Ovary (tissue), 10 donors: ENCODE measurements at places on chromosomes 11 and 22. TPM values are rescaled to one million over a fixed set of nuclear protein-coding genes. Genes with fewer than 3 reads are reported as not detected.
A peak's percentile ranks its signal among the peaks of the same experiment; 100 is the strongest.

DNA sequence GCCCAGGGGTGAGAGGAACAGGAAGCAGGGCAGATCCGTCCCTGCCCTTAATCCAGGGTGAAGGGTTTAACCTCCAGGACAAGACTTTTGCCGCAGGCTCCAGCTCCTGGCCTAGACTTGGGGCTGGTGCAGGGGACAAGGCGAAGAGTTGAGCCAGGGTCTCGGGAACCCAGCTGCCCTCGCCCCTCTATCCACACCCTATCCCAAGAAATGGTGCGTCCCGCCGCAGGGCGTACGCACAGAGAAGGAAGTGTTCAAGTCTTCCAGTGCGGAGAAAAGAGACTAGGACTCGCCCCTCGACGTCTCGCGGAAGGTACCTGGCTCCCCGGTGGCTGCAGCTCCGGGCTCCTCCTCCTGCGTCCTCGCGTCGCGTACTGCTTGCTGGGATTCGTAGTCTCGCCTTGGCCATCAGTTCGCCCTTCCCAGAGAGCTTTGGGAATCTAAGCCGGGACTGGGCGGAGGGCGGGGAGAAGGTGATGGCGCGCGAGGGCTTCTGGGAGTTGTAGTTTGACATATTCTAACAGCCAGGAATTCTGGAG is at the start of gene ZMAT5:
ZMAT5 (minus strand) TSS at position 376 of the 539 bp plus-strand sequence. CDS start 18,463 bp downstream, outside the sequence.
- peak within 1 kb of the TSS; percentile 97 for H3K4me3 ChIP-seq
- H3K36me3 ChIP-seq = no peaks in the 10 kb centered on the region
- H3K27ac ChIP-seq = peak within 1 kb of the TSS; percentile 31
- no peaks in the 10 kb centered on the region for H3K27me3 ChIP-seq

DNA sequence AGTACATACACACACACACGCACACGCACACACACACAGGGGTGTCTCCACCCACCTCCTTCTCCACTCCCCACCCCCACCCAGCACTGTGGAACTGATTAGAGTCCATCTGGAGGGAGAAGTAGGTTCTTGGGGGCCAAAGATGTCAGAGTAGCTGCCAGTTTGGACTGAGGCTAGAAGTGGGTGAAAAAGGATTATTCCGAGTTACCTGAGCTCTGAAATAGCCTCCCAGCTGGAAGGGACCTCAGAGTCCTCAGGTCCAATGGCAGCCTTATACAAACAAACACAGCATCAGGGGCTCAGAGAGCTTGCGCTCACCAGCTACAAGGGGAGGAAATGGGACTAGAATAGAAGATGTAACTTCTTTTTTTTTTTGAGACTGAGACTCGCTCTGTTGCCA is 20.8 kb downstream of the IL10RA start:
- no peaks in the 10 kb centered on the region for H3K36me3 ChIP-seq
- DNase-seq = no peak
- H3K4me3 ChIP-seq = no peak overlapping the region
- H3K4me1 ChIP-seq = peaks cover 3% of the 10 kb centered on the region
- no peaks in the 10 kb centered on the region for H3K27me3 ChIP-seq
- no peak overlapping the region for H3K27ac ChIP-seq

- DNase-seq = no peak
- H3K36me3 ChIP-seq = no peaks in the 10 kb centered on the region
- no peaks in the 10 kb centered on the region for H3K27me3 ChIP-seq
- H3K4me3 ChIP-seq = no peak overlapping the region
These were observed 91.0 kb upstream of the ARHGAP32 start for GRCh38 chr11:129283141-129283540.

DNA sequence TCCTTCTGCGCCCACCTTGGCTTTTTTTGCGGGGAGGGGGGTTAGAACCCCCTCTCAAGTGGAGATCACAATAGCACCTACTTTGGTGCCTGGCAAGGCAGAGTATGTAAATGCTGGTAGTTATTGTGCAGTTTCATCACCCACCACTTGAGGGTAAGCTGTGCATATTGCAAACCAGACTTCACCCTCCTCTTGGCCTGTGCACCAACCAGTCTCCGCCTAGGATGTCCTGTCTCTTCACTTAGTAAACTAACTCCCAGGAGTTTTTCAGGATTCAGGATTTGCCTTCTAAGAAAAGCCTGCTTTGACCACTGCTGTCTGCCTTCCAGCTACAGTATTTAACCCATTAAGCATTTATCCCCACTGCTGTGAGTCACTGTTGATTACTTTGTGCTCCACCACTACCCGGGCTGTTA is 2.0 kb upstream of the UBXN1 start:
- no peak overlapping the region for H3K4me3 ChIP-seq
- peak; percentile 60 for DNase-seq
- no peaks in the 10 kb centered on the region for H3K36me3 ChIP-seq
- peaks cover 3% of the 10 kb centered on the region for H3K4me1 ChIP-seq
- no peak overlapping the region for H3K27ac ChIP-seq
- no peaks in the 10 kb centered on the region for H3K27me3 ChIP-seq

Gene DAGLA
- 0.40 TPM for polyA plus RNA-seq

- H3K36me3 ChIP-seq = no peaks in the 10 kb centered on the region
- H3K4me3 ChIP-seq = no peak overlapping the region
- no peaks in the 10 kb centered on the region for H3K4me1 ChIP-seq
- DNase-seq = no peak
These were observed 924.3 kb downstream of the TBC1D22A start for GRCh38 chr22:47686594-47687345.

DNA sequence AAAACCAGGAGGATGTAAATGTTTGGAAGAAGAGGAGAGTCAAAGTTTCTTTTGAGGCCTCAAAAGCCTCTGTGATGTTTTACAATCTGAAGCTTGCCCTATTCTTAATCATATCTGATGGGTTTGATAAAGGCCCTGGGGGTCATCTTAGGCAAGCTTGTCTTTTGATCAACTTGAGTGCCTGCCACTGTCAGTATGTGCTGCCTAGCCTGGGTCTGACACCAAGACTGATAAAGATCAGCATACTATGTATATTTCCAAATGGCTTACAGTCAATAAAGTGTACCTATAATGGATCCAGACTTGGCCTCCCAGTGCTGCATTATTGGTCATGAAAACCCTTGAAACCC is 12.7 kb downstream of the EHF start:
- no peaks in the 10 kb centered on the region for H3K36me3 ChIP-seq
- H3K4me1 ChIP-seq = no peaks in the 10 kb centered on the region
- H3K4me3 ChIP-seq = no peak overlapping the region

GRCh38 chr11:115677190-115677589 is 173.0 kb upstream of the CADM1 start:
- no peaks in the 10 kb centered on the region for H3K27me3 ChIP-seq
- no peak overlapping the region for H3K27ac ChIP-seq
- H3K4me3 ChIP-seq = no peak overlapping the region
- H3K36me3 ChIP-seq = no peaks in the 10 kb centered on the region
- no peaks in the 10 kb centered on the region for H3K4me1 ChIP-seq

DNA sequence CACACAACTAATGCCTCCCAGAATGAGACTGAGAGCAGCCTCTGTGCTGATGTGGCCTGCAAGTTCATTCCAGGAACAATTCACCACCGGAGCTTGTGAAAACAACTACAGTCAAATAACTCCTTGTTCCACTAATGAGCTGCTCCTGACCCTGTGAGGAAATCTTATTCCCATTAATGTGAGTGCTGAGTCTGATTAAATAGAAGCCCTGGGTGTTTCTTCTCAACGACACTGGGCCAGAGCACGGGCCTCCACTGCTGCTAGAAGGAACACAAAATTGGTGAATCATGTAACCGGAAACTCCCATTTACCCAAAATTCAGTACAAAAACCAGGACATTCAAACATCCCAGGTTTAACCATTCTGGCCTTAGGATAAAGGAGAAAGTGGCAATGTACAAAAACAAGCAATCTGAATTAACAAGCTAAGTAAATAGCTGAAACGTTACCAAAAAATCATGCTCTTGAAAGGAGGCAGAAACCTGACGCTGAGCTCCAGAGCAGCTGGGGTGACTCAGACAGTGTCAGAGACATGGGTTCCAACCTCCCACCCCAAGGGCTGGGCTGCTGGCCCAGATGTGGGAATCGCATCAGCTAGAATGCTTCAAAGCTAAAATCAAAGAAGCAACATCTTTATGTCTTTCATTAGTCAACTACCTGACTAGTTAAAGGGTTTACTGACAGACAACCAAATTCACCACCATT is 26.7 kb downstream of the SERGEF start:
- no peak overlapping the region for H3K4me3 ChIP-seq
- H3K27ac ChIP-seq = peak overlapping the region; percentile 61
- H3K27me3 ChIP-seq = no peaks in the 10 kb centered on the region

Gene MN1
- 6.7 TPM for polyA plus RNA-seq

DNA sequence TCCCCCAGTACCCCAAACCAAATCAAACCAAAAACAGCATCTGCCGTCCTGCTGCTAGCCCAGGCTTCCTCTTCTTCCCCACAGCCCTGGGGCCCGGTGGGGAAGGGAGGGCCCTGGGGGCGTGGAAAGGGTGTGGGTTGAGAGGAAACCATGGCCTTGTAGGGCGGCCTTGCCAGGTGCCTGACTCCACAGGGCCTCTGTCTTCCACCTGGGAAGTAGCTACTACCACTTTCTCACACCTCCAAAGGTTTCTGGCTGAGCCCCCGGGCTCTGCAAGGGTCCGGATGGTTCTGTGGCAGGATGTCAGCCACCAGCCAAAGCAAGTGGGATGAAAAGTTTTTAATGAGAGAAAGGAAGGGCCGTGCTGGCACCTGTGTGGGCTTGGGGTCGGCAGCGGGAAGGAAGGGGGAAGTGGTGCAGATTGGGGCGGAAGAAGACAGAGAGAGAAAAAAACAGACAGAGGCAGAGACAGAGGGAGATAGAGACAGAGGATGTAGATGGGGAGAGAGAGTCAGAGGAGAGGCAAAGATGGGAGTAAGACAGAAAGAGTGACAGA is 10.5 kb downstream of the TPST2 start:
- DNase-seq = no peak
- no peaks in the 10 kb centered on the region for H3K4me1 ChIP-seq
- H3K36me3 ChIP-seq = no peaks in the 10 kb centered on the region
- no peak overlapping the region for H3K27ac ChIP-seq

DNA sequence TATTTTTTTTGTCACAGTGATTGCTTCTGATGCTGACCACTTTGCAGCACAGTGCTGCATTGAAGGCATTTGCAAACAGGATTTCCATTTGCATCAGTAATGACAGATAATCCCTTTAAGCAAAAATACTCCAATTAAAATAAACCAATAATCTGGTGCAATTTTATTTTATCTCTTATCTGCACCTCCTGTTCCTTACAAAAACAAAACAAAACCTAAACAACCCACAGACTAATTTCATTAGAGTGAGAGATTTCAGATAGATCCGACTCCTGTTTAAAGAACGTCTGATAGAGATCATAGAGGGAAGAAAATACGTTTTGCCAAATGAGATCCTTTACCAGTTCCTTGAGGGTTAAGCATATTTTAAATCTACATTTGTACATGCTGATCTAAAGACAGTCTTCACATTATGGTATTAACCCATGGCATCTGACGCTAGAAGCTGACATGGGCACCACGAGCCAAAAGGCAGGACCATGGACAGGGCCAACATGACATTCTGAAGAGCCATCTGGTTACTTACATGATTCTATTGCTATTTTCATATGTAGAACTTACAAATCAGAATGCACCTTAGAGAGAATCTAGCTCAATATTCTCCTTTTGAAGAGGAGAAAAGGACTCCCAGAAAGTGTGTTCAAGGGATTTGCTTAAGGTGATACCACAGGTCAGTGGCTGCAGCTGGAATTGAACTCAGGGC is 286.2 kb upstream of the NARS2 start:
- DNase-seq = no peak
- no peak overlapping the region for H3K4me3 ChIP-seq
- H3K27ac ChIP-seq = no peak overlapping the region
- H3K36me3 ChIP-seq = no peaks in the 10 kb centered on the region
- H3K4me1 ChIP-seq = peaks cover 1% of the 10 kb centered on the region

DNA sequence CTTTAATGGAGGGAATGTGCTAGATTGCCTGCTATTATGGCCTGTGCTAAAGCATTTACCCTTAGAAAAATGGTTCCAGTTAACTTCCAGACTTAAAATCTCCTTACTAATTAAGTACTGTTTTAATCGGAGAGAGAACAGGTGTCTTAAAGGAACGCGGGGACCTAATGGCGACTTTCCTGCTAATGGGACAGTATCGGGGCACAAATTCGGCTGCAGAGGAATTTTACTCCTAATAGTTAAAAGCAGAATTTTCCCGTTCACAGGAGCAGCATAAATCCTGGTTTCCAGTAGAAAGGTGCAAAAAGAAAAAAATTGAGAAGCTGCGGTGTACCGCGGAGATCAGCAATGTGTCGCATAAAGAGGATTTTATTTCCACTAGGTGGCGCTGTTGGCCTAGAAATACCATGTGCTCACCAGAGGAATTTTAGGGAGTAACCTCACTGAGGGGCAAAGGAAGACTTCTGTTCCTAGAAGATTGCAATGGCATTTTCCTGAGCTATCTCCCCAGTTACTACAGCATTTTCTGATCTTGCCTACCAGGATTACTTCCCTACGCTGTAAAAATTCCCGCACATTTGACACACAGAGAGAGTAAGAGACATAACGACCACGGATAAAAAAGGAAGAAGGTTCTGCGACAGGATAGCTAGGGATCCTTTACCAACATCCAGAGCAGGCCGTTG is 44.5 kb downstream of the ZNF280B start:
- DNase-seq = no peak
- H3K4me1 ChIP-seq = no peaks in the 10 kb centered on the region
- no peak overlapping the region for H3K4me3 ChIP-seq
- no peak overlapping the region for H3K27ac ChIP-seq
- H3K27me3 ChIP-seq = no peaks in the 10 kb centered on the region

GRCh38 chr11:45730014-45730413 is 64.6 kb upstream of the CHST1 start:
- peaks cover 9% of the 10 kb centered on the region for H3K4me1 ChIP-seq
- no peak overlapping the region for H3K27ac ChIP-seq
- no peak overlapping the region for H3K4me3 ChIP-seq
- H3K27me3 ChIP-seq = no peaks in the 10 kb centered on the region
- DNase-seq = no peak
- H3K36me3 ChIP-seq = no peaks in the 10 kb centered on the region

DNA sequence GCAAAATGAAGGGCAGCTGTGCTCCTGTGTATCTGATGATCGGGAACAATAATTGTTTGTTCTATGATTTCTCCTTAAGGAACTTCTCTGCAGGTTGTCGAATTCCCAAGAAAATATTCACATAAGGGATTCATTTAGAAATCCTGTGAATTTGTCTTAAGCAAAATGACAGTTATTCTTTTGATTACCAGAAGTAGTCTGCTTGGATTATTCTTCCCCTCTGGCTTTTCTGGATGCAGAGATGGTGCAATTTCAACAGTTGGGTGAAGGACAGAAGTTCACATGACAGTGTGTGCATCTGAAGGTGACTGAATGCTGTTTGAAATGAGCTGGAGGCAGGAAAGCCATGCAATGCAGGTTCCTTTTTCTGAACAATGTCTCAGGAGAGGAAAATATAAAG is 137.2 kb upstream of the MTMR2 start:
- peaks cover 6% of the 10 kb centered on the region for H3K4me1 ChIP-seq
- H3K27ac ChIP-seq = no peak overlapping the region
- H3K36me3 ChIP-seq = no peaks in the 10 kb centered on the region
- DNase-seq = no peak
- no peak overlapping the region for H3K4me3 ChIP-seq

Gene NRGN
- 3.3 TPM for polyA plus RNA-seq

Gene MOGAT2
- not detected for polyA plus RNA-seq

Gene ST14
- 0.51 TPM for polyA plus RNA-seq

GRCh38 chr11:73321604-73322381 is 13.7 kb downstream of the ARHGEF17 start:
- peak; percentile 81 for DNase-seq
- no peaks in the 10 kb centered on the region for H3K36me3 ChIP-seq
- no peaks in the 10 kb centered on the region for H3K27me3 ChIP-seq
- H3K27ac ChIP-seq = peak overlapping the region; percentile 83
- peaks cover 35% of the 10 kb centered on the region for H3K4me1 ChIP-seq
